Hepatic stellate cell (primary cell): ENCODE measurements at places on chromosomes 3 and 15.

- DNase-seq: no peak
Observed at GRCh38 chr3:58874795-58875194, 175.0 kb downstream of the CFAP20DC start.

GRCh38 chr15:68407886-68408881 is 23.8 kb downstream of the ITGA11 start:
- no peak for DNase-seq

- DNase-seq: no peak
Observed at GRCh38 chr3:8886546-8886945, 76.7 kb downstream of the RAD18 start.

DNA sequence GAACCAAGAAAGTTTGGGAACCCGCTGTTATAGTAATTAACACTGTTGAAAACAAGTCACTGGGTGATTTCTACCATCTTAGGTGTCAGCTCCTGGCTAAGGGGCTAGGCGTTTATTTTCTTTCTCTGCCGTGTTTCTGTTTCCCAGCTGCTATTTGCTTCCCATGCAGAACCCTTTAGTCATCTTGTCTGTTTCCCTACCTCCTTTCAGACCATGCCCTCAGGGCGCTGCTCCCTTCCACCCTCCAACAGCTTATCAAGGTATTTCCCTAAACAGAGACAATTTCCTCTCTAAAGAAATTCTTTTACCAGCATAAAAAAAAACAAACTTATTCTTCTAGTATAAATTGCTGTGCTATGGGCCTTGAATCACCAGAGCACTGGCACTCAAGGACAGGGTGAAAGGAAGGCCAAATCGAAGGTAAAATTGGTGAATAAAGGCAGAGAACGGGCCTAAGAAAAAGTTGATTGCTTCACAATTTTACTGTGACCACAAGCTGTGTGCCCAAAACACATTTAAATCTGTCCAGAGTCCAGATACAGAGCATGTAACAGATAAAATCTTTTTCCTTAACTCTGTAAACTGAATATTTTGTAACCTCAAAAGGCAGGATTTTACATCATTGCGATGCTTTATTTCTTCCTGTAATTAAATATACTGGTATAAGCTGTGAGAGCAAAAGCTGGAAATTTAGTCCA is 319.2 kb downstream of the ZNF621 start:
- DNase-seq: no peak

DNA sequence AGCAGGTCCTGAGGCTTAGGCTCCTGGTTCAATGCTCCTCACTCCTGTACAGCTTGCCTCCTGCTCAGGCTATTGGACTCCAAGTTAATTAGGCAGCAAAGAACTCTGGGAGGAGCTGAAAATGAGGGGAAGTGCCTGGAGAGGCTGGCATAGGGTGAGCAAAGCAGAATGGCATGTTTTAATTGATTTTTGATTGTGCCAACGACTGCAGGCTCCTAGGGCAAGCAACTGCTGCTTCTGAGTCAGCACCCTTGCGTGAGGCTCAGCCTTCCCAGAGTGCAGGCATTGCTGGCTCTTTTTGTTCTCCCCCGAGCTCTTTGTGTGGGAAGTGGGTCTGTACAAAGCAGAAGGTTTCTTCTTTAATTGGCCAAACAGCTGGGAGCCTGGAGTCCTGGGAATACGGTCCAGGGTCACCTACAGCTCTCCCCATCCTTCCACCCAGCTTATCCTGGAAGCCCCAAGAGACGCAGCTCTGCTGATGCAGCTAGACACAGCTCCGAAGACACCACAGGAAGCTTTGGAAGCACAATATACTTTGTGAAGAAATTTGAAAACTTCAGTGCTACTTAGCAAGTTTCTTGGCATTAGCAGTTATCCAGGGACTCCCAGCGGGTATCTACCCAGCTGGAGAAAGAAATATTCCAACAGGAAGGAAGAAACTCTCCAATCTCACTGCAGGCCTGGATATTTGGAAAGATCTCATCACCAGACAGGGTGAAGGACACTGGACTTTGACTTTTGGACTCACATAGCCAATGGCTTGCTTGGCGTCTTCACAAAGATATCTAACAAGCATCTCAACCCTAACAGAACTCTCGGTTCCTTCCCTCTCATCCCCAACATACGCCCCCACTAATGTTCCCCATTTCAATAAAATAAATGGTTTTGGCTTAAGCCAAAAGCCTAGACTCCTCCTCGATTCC is 76.8 kb downstream of the BDH1 start:
- no peak for DNase-seq
